Activated CD4-positive, alpha-beta T cell treated with anti-CD3 and anti-CD28 coated beads, Interleukin-2, amount 10 ng/mL, durations not matched to agents 7 days and 5 days (primary cell): ENCODE measurements at places on chromosomes 6 and 20. TPM values are rescaled to one million over a fixed set of nuclear protein-coding genes. Genes with fewer than 3 reads are reported as not detected.

Gene DEFB118
- total RNA-seq = not detected

Gene RAET1G
- total RNA-seq = not detected

Gene PDE10A
- not detected for total RNA-seq

Gene ENPP3
- total RNA-seq = 0.35 TPM

Gene NNAT
- not detected for total RNA-seq
